ENCODE measurements at places on chromosomes 2 and 18. TPM values are rescaled to one million over a fixed set of nuclear protein-coding genes. Genes with fewer than 3 reads are reported as not detected.

The LRATD1 gene
- total RNA-seq: 4.7 TPM

DNA sequence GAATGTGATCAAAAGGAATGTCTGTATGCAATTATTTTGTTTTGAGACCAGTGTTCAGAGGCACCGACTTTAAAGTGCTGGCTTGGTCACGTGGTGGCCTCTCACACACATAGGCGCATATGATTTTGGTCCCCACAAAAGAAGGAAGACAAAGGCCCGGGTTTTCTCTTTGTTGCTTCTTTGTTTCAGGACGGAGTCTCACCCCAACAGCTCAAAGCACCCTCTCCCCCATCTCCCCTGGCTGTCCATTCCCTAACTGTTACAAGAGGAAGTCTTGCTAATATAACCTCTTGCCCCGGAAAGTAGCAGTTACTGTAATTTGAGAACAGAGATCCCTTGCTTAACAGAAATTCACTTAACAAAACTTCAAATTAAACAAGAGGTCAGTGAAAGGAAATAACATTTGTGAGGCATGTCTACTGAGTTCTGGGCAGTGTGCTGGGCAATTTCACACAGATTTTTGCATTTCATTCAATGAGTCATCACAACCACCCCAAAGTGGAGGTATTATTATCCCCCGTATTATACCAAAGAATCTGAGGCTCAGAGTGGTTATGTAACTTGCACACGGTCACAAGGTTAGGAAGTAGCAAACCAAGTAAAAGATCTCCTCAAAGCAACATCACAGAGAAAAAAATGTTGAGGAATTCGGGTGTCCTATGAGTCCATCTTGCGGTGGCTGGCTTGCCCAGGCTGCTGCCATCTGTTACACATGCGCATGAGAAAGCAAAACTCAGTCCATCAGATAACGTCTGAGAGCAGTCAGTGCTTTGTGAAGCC lies 75.8 kb downstream of the SDC1 start:
- H3K27ac ChIP-seq: no peak overlapping the region
- no peak overlapping the region for H3K4me3 ChIP-seq
- DNase-seq: peak; percentile 48
- H3K36me3 ChIP-seq: no peaks in the 10 kb centered on the region

DNA sequence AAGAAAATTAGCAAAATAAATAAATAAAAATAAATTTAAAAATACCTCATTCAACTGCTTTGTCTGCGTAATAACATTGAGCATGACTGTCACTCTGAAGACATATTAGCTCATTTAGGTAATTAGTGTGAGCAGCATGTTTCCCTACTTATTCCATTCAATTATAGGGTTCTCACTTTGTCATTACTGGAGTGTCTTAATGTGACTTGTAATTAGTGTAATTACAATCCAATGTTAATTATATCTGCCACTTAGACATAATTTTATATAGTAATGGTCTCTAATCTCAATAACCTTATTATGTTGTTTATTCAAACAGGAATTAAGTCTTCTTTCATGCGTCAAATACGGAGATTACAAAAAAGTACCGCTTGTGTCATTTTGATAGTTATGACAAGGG lies 893.9 kb upstream of the ACVR2A start:
- DNase-seq: no peak
- H3K36me3 ChIP-seq: no peaks in the 10 kb centered on the region
- H3K27ac ChIP-seq: no peak overlapping the region
- no peaks in the 10 kb centered on the region for H3K4me1 ChIP-seq
- no peak overlapping the region for H3K4me3 ChIP-seq

The MBD5 gene
- total RNA-seq: 33.9 TPM

DNA sequence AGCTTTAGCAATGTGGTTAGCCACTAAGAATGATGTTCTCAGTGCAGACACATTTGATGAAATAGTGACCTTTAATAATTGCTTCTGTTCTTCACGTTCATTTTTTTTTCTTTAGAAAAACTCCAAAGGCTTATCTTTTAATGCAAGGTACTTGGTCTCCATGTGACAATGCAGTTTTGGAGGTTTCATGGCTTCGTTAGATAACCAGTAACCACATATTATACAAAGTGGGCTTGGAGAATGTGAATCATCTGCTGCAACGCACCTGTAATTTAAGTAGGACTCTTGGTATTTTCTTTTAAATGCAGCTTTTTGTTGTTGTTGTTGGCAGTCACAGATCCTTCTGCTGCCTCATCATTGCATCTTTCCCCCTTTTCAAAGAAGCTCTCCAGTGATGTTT lies 1606.3 kb downstream of the SUCLG1 start:
- DNase-seq: no peak
- no peaks in the 10 kb centered on the region for H3K36me3 ChIP-seq
- no peaks in the 10 kb centered on the region for H3K27me3 ChIP-seq
- no peak overlapping the region for H3K4me3 ChIP-seq
- no peak overlapping the region for H3K27ac ChIP-seq
- no peaks in the 10 kb centered on the region for H3K4me1 ChIP-seq

- no peaks in the 10 kb centered on the region for H3K36me3 ChIP-seq
- peaks cover 17% of the 10 kb centered on the region for H3K4me1 ChIP-seq
- H3K27ac ChIP-seq: no peak overlapping the region
- no peak for DNase-seq
- no peak overlapping the region for H3K4me3 ChIP-seq
Measured at GRCh38 chr2:105445976-105446375, 47.1 kb upstream of the FHL2 start.

The COL4A3 gene
- 0.49 TPM for total RNA-seq

- no peaks in the 10 kb centered on the region for H3K27me3 ChIP-seq
- peaks cover 14% of the 10 kb centered on the region for H3K4me1 ChIP-seq
- H3K27ac ChIP-seq: no peak overlapping the region
- no peak overlapping the region for H3K4me3 ChIP-seq
Measured at GRCh38 chr2:37984589-37984988, 59.5 kb downstream of the RMDN2 start.

- DNase-seq: peak; percentile 55
- H3K4me3 ChIP-seq: peak overlapping the region; percentile 89
- peak overlapping the region; percentile 93 for H3K27ac ChIP-seq
- H3K27me3 ChIP-seq: no peaks in the 10 kb centered on the region
- H3K4me1 ChIP-seq: peaks cover 17% of the 10 kb centered on the region
Measured at GRCh38 chr2:99489063-99489760, 605 bp downstream of the REV1 start.

DNA sequence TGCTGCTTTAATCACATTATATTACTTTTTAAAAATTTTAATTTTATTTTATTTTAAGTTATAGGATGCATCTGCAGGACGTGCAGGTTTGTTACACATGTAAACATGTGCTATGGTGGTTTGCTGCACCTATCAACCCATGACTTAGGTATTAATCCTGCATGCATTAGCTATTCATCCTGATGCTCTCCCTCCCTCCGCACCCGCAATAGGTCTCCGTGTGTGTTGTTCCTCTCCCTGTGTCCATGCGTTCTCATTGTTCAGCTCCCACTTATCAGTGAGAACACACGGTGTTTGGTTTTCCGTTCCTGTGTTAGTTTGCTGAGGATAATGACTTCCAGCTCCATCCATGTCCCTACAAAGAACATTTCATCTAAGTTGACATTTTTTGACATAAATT lies 283.2 kb downstream of the CYRIA start:
- no peak for DNase-seq
- H3K36me3 ChIP-seq: peaks cover under 1% of the 10 kb centered on the region
- no peaks in the 10 kb centered on the region for H3K27me3 ChIP-seq
- H3K4me1 ChIP-seq: no peaks in the 10 kb centered on the region
- H3K27ac ChIP-seq: no peak overlapping the region
- no peak overlapping the region for H3K4me3 ChIP-seq

- H3K27me3 ChIP-seq: no peaks in the 10 kb centered on the region
- H3K4me3 ChIP-seq: no peak overlapping the region
- no peaks in the 10 kb centered on the region for H3K4me1 ChIP-seq
- no peak overlapping the region for H3K27ac ChIP-seq
- DNase-seq: no peak
Measured at GRCh38 chr18:50297621-50298442, 10.3 kb upstream of the CXXC1 start.

GRCh38 chr2:44774826-44775492 lies 166.5 kb upstream of the SIX3 start:
- H3K27ac ChIP-seq: no peak overlapping the region
- H3K27me3 ChIP-seq: no peaks in the 10 kb centered on the region
- H3K4me1 ChIP-seq: no peaks in the 10 kb centered on the region

The LRRC30 gene
- not detected for total RNA-seq

The EN1 gene
- total RNA-seq: not detected

GRCh38 chr2:44656460-44656859 lies 285.0 kb upstream of the SIX3 start:
- H3K4me3 ChIP-seq: no peak overlapping the region
- H3K27ac ChIP-seq: no peak overlapping the region
- no peaks in the 10 kb centered on the region for H3K4me1 ChIP-seq
- H3K27me3 ChIP-seq: no peaks in the 10 kb centered on the region
- no peaks in the 10 kb centered on the region for H3K36me3 ChIP-seq

- H3K4me3 ChIP-seq: no peak overlapping the region
- peaks cover 5% of the 10 kb centered on the region for H3K4me1 ChIP-seq
- no peak for DNase-seq
- H3K36me3 ChIP-seq: peaks cover 34% of the 10 kb centered on the region
- H3K27ac ChIP-seq: no peak overlapping the region
- H3K27me3 ChIP-seq: no peaks in the 10 kb centered on the region
Measured at GRCh38 chr2:218679119-218679518, 7.2 kb downstream of the STK36 start.

The C2orf78 gene
- not detected for total RNA-seq

- H3K4me3 ChIP-seq: no peak overlapping the region
- peaks cover 6% of the 10 kb centered on the region for H3K4me1 ChIP-seq
- H3K27ac ChIP-seq: no peak overlapping the region
- H3K27me3 ChIP-seq: no peaks in the 10 kb centered on the region
- no peak for DNase-seq
Measured at GRCh38 chr2:56107502-56108220, 76.1 kb upstream of the CCDC85A start.
